Right lung (tissue), 10 donors: ENCODE measurements at places on chromosomes 16 and 17. TPM values are rescaled to one million over a fixed set of nuclear protein-coding genes. Genes with fewer than 3 reads are reported as not detected.

Gene CCDC57
- polyA plus RNA-seq: 64.8 TPM

Gene PIPOX
- 1.8 TPM for polyA plus RNA-seq

Gene RNF157
- 8.6 TPM for polyA plus RNA-seq

Gene ATF7IP2
- 12.8 TPM for polyA plus RNA-seq

Gene PDILT
- not detected for polyA plus RNA-seq

GRCh38 chr16:14337303-14338191, 266.4 kb downstream of the MRTFB start:
- peak; percentile 33 for DNase-seq

DNA sequence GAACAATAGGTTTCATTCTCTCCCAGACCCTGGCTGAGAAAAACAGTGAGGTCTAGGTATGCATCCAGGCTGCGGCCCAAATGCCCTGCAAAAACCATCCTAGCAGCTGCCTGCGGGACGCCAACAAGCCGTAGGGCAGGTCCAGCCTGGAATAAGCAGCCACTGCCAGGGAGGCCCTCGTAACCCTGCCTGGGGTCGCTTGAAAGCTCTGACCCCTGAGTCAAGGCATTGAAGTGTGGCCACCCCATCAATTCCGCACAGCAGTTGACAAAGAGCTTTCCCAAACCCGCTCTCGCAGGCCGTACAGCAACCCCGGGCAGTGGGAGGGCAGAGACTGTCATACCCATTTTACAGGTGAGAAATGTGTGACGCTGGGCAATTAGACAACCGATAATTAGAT, 11.1 kb downstream of the TRPV1 start:
- DNase-seq: no peak

- DNase-seq: peak; percentile 79
Measured at GRCh38 chr17:8745586-8746500, 1.2 kb upstream of the CCDC42 start.

GRCh38 chr17:16915752-16916556, 56.0 kb downstream of the TNFRSF13B start:
- DNase-seq: peak; percentile 33

- DNase-seq: no peak
Measured at GRCh38 chr16:88337538-88337937, 45.2 kb upstream of the ZNF469 start.

- no peak for DNase-seq
Measured at GRCh38 chr17:57721967-57722703, 23.0 kb downstream of the CCDC182 start.

- no peak for DNase-seq
Measured at GRCh38 chr17:37888881-37889280, 35.3 kb upstream of the TBC1D3K start.

DNA sequence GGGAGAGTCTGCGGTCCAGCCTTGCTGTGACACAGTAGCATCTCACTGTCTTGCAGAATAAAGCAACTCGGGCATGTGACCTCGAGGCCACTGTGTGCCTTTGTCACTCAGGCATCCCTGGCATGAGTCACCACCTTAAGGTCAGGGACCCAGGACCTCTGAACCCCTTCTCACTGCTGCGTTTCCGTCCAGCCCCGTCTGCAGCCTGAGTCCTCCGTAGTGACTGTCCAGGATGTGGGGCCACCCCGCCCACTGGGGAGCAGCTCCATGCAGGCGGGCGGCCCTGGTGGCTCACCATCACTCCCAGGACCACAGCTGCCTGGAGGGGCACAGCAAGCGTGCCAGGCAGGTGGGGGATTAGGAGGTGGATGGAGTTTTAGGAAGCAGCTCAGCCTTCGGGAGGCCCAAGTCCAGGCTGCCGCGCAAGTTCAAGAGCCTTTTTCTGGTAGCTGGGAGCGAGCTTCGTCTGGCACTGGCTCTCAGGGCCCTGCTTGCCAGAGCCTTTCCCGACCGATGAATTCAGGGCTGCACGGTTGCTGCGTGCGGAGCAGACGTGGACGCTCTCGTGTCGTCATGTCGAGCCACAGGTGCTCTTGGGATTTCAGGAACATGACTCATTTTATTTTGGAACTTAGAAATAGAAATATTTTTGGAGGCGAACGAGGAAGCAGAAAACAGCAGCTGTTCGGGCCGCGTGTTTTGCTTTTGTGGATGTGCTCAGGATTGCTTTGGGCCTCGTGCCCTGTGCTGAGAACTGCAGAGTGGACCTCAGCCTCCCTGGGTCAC, 16.8 kb downstream of the KCTD5 start:
- no peak for DNase-seq

- DNase-seq: no peak
Measured at GRCh38 chr17:2033153-2033552, 3.2 kb downstream of the DPH1 start.

DNA sequence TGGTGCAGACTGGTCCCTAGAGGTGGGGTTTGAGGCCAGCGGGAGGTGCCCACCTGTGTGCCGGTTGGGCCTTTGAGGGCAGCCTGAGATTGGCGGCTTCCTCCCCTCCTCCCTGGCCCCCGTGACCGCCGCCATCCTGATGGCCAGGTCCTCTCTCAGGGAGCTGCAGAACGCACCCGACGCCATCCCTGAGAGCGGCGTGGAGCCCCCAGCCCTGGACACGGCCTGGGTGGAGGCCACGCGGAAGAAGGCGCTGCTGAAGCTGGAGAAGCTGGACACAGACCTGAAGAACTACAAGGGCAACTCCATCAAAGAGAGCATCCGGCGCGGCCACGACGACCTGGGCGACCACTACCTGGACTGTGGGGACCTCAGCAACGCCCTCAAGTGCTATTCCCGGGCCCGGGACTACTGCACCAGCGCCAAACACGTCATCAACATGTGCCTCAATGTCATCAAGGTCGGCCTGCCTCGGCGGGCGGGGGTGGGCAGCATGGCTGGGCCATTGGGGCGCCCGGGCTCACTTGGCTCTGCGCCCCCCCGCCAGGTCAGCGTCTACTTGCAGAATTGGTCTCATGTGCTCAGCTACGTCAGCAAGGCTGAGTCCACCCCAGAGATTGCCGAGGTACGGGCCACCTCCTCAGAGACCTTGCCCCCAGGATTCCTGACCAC, 2.8 kb downstream of the GPS1 start:
- DNase-seq: no peak
